ENCODE measurements at places on chromosomes 2 and 18. TPM values are rescaled to one million over a fixed set of nuclear protein-coding genes. Genes with fewer than 3 reads are reported as not detected.

RMDN2 gene
- 7.0 TPM for total RNA-seq

ALKAL2 gene
- not detected for total RNA-seq

UGT1A3 gene
- not detected for total RNA-seq

ACKR3 gene
- 6.6 TPM for total RNA-seq

CNNM3 gene
- total RNA-seq = 20.3 TPM

DPYSL5 gene
- total RNA-seq = not detected

ZAP70 gene
- 4.8 TPM for total RNA-seq

CRYGD gene
- not detected for total RNA-seq

SCG2 gene
- 0.35 TPM for total RNA-seq

TUBB8B gene
- not detected for total RNA-seq

ZNF396 gene
- 2.2 TPM for total RNA-seq

CHRND gene
- not detected for total RNA-seq

RSAD2 gene
- total RNA-seq = 0.67 TPM

MXD1 gene
- total RNA-seq = 10.9 TPM

ODC1 gene
- total RNA-seq = 200 TPM

GRCh38 chr2:137254052-137254451 lies 488.7 kb downstream of the THSD7B start:
- no peaks in the 10 kb centered on the region for H3K27me3 ChIP-seq
- no peak for DNase-seq
- no peaks in the 10 kb centered on the region for H3K4me1 ChIP-seq

DNA sequence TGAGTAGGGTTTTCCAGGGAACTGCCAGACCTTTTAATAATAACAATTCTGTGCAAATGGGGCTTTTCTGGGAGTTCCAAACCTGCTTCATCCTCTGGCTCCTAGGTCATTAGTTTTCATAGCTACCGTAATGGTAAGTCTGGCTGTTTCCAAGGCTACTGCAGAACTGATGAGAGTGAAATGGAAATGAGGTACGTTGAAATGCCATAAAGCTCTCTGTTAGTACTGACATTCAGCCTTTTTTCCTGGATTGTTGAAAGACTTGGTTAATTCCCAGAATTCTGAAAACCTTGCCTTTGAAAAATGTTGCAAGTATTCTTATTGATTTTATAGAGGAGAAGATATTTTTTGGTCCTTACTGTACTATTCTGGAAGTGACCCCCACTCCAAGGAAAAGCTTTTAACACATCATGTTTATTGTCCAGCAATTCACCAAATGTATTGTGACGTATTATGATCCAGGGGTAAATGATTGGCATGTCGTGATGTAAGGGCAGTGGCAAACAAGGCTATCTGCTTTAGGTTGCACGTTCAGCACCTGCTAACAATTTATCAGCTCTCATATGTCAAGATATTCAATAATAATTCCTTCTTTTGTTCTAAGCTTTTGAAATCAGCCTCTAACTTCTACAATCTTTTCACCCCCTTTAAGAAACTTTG lies 767.0 kb upstream of the RAB6C start:
- H3K27ac ChIP-seq = no peak overlapping the region
- peaks cover 5% of the 10 kb centered on the region for H3K27me3 ChIP-seq
- no peak overlapping the region for H3K4me3 ChIP-seq
- no peaks in the 10 kb centered on the region for H3K36me3 ChIP-seq

- H3K27ac ChIP-seq = no peak overlapping the region
- peaks cover 20% of the 10 kb centered on the region for H3K27me3 ChIP-seq
- no peaks in the 10 kb centered on the region for H3K36me3 ChIP-seq
Observed at GRCh38 chr2:238161291-238162051, 2.7 kb downstream of the ERFE start.

- H3K36me3 ChIP-seq = peaks cover 2% of the 10 kb centered on the region
- H3K27ac ChIP-seq = peak overlapping the region; percentile 59
- DNase-seq = no peak
- no peak overlapping the region for H3K4me3 ChIP-seq
- no peaks in the 10 kb centered on the region for H3K27me3 ChIP-seq
- peaks cover 21% of the 10 kb centered on the region for H3K4me1 ChIP-seq
Observed at GRCh38 chr2:64769392-64770044, 115.8 kb upstream of the SERTAD2 start.

GRCh38 chr2:66516499-66516898 lies 81.6 kb downstream of the MEIS1 start:
- no peaks in the 10 kb centered on the region for H3K36me3 ChIP-seq
- no peak overlapping the region for H3K27ac ChIP-seq
- H3K27me3 ChIP-seq = no peaks in the 10 kb centered on the region
- H3K4me3 ChIP-seq = no peak overlapping the region
- DNase-seq = no peak
- H3K4me1 ChIP-seq = no peaks in the 10 kb centered on the region

DNA sequence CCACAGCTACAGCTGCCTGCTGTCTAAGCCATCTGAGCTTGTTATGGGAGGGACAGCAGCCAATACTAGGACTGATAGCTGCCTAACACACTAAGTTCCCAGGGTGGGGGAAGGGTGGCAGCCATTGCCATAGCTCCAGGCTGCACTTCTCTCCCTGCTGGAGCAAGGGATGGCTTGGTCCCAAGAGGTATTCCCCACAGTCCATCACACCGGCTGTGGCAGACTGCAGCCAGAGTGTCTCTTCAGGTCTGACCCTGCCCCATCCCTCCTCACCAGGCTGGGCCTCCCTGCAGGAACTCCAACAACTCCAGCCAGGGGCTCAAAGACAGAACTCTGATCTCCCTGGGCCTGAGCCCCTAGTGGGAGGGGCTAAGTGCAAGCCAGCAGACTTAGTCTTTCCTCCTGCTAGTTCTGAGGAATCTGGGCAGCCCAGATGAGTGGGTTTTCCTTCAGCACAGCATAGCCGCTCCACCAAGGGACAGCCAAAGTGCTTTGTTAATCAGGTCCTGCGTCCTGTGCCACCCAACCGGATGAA lies 632.1 kb downstream of the SOCS6 start:
- DNase-seq = no peak
- no peaks in the 10 kb centered on the region for H3K36me3 ChIP-seq
- H3K27me3 ChIP-seq = no peaks in the 10 kb centered on the region
- no peak overlapping the region for H3K27ac ChIP-seq
- H3K4me3 ChIP-seq = no peak overlapping the region

DNA sequence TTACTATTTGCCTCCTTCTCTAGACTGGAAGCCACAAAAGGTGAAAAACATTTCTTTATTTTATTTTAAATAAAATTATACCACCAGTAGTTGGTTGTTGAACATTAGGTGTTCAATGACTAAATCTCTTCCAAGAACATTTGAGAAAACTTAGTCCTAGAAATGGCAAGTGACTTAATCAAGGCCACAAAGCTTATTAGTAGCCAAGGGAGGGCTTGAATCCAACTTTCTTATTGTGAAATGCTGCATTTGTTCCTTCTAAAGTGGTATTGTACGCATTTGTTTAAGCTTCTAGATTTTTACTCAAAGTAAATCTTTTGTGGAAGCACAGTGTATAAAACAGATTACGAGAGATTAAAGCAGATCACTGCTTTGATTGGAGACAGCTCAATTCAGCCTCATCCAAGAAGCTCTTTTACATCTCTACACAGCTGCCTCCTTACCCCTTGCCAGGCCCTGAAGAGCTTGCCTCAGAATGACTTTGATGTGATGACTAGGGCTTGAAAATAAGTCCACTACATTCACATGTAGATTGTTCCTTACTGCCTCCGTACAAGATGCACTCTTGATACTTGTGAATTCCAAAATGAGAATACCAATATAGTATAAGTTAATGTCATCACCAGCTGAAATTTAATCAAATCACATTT lies 244.8 kb downstream of the XIRP2 start:
- H3K4me1 ChIP-seq = no peaks in the 10 kb centered on the region
- no peak for DNase-seq
- H3K36me3 ChIP-seq = no peaks in the 10 kb centered on the region
- H3K4me3 ChIP-seq = no peak overlapping the region

DNA sequence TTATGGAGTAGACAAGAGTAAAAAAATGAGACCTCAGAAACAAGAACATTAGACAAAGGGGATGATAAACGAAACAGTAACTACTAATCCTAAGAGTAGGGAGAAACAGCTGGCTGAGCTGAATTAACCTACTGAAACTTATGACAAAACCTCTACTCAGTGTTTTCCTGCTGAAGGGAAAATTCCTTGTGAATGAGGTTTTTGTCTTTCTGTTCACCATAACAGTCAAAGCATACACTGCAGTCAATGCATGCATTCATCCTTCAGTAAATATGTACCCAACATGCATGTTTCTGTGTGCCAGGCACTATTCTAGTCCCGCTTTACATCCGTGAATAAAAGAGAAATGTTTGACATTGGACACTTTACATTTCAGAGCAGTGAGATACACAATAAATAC lies 805.6 kb upstream of the KLHL29 start:
- no peaks in the 10 kb centered on the region for H3K27me3 ChIP-seq
- no peaks in the 10 kb centered on the region for H3K4me1 ChIP-seq
- no peak overlapping the region for H3K4me3 ChIP-seq
- no peaks in the 10 kb centered on the region for H3K36me3 ChIP-seq

- peaks cover 20% of the 10 kb centered on the region for H3K36me3 ChIP-seq
- no peaks in the 10 kb centered on the region for H3K27me3 ChIP-seq
- peaks cover 44% of the 10 kb centered on the region for H3K4me1 ChIP-seq
Observed at GRCh38 chr2:128313931-128314347, 4.7 kb downstream of the HS6ST1 start.

- H3K27me3 ChIP-seq = peaks cover 7% of the 10 kb centered on the region
- H3K27ac ChIP-seq = no peak overlapping the region
- no peaks in the 10 kb centered on the region for H3K4me1 ChIP-seq
- DNase-seq = no peak
- no peaks in the 10 kb centered on the region for H3K36me3 ChIP-seq
Observed at GRCh38 chr2:151024696-151025251, 236.9 kb downstream of the RBM43 start.

DNA sequence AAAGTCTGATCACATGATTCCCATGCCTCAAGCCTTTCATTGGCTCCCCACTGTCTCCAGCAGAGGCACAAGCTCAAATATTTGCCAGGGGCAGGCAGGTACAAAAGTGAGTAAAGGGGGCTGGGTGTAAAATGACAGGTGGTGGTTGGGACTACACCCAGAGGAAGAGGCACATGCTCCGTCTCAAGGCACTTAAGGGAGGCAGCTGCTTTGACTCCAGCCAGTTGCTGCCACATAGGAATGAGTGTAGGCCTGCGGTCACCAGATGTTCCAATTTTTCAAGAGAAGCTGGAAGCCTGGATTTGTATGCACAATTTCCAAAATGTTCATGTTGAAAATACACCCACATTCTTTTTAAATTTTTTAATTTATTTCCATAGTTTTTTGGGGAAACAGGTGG lies 164.4 kb downstream of the UPP2 start:
- H3K4me1 ChIP-seq = no peaks in the 10 kb centered on the region
- no peak overlapping the region for H3K27ac ChIP-seq
- no peaks in the 10 kb centered on the region for H3K27me3 ChIP-seq
- DNase-seq = no peak
- no peaks in the 10 kb centered on the region for H3K36me3 ChIP-seq

- no peaks in the 10 kb centered on the region for H3K36me3 ChIP-seq
- DNase-seq = no peak
- H3K4me1 ChIP-seq = peaks cover 4% of the 10 kb centered on the region
- H3K4me3 ChIP-seq = no peak overlapping the region
- H3K27me3 ChIP-seq = peaks cover 41% of the 10 kb centered on the region
- H3K27ac ChIP-seq = no peak overlapping the region
Observed at GRCh38 chr2:113025737-113026136, 20.5 kb downstream of the IL36A start.

DNA sequence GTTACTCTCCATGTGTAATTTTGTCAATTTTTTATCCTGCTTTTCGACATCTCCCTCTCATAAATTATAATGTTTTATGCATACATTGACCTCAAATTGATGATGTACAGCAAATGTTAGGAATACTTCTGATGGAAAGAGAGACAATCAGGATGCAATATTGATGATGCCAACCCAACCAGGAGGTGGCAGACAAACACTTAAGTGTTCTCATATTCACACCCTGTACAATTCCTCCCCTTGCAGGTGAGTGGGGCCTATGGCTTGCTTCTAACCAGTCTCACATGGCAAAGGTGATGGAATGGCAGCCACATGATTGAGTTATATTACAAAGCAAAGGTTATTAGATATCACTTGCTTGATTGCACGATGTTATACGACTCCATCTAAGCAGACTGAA lies 594.3 kb upstream of the REG3G start:
- no peaks in the 10 kb centered on the region for H3K36me3 ChIP-seq
- H3K27ac ChIP-seq = no peak overlapping the region
- H3K4me1 ChIP-seq = no peaks in the 10 kb centered on the region
- DNase-seq = no peak

GRCh38 chr2:196431076-196431475 lies 208.4 kb upstream of the CCDC150 start:
- no peaks in the 10 kb centered on the region for H3K27me3 ChIP-seq
- DNase-seq = no peak
- H3K4me3 ChIP-seq = no peak overlapping the region
- no peak overlapping the region for H3K27ac ChIP-seq
- peaks cover 24% of the 10 kb centered on the region for H3K4me1 ChIP-seq

DNA sequence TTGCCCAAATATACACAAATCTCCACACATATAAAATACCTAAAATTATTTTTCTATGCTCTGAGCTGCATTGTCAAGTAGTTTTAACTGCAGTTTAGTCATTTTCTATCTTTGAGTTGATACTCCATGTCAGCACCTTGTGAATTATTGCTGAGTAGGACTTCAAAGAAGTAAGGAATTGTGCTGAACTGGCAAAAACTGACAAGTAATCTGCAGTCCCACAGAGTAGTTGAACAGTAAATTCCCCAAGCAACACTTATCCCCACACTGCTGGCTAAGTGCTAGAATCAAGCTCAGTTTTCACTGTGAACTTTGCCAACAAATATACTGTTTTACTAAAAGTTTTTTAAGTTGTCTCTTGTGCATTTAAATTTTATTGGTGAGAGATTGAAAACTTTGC lies 141.8 kb upstream of the ST6GAL2 start:
- no peaks in the 10 kb centered on the region for H3K27me3 ChIP-seq
- no peaks in the 10 kb centered on the region for H3K4me1 ChIP-seq
- no peak overlapping the region for H3K27ac ChIP-seq
- DNase-seq = no peak
- no peak overlapping the region for H3K4me3 ChIP-seq
- no peaks in the 10 kb centered on the region for H3K36me3 ChIP-seq

GRCh38 chr2:16037808-16038457 lies 97.6 kb downstream of the MYCN start:
- H3K36me3 ChIP-seq = no peaks in the 10 kb centered on the region
- no peak for DNase-seq
- H3K4me1 ChIP-seq = no peaks in the 10 kb centered on the region
- H3K27ac ChIP-seq = no peak overlapping the region
- no peak overlapping the region for H3K4me3 ChIP-seq

- no peaks in the 10 kb centered on the region for H3K27me3 ChIP-seq
- H3K4me3 ChIP-seq = no peak overlapping the region
- no peaks in the 10 kb centered on the region for H3K4me1 ChIP-seq
- DNase-seq = no peak
- H3K36me3 ChIP-seq = no peaks in the 10 kb centered on the region
Observed at GRCh38 chr2:229489016-229489415, 217.9 kb upstream of the PID1 start.

- no peak overlapping the region for H3K4me3 ChIP-seq
- no peaks in the 10 kb centered on the region for H3K36me3 ChIP-seq
- no peaks in the 10 kb centered on the region for H3K27me3 ChIP-seq
- H3K4me1 ChIP-seq = no peaks in the 10 kb centered on the region
- no peak overlapping the region for H3K27ac ChIP-seq
Observed at GRCh38 chr2:67384123-67384822, 12.9 kb upstream of the ETAA1 start.
